ENCODE measurements at places on chromosomes 2 and 18.
A peak's percentile ranks its signal among the peaks of the same experiment; 100 is the strongest.

DNA sequence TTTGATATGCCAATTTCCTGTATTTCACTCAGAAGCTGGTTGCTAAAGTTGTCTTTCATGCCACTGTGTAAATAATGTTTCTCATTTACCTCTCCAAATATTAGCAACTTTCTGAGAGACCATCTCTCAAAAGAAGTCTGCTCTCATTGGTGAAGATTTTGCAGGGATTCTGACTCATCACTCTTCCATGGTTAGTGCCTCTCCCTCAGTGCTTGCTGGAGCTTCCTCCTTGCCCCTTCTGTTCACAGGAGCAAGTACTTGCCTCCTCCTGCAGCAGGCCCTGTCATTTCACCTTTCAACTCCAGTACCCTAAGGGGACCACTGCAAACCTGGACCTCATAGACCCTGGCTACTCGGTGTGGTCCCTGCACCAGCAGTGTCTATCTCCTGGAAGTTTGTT lies 168.8 kb downstream of the ZNF385B start:
- DNase-seq = no peak

DNA sequence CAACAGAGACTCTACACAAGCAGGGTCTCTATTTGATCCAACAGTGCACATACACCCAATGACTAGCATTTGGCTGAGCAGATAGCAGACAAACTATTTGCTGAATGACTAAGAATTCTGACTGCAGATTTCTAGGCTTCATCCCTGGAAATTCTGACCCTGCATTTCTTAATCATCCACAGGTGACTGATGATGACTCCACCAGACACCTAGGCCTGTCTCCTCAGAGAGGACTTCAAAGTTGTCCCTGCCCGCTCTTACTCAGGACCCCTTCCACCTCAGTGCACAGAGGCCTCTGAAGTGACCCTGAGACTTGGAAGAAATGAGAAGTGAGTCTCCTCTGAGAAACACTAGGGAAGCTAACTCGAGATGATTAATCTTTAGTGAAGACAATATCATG lies 51.3 kb downstream of the SEPTIN10 start:
- no peak for DNase-seq

- no peak for DNase-seq
These were observed 42.5 kb upstream of the IL1R2 start for GRCh38 chr2:101949304-101949703.

GRCh38 chr2:63658176-63658968 lies 69.6 kb downstream of the MDH1 start:
- no peak for DNase-seq

GRCh38 chr2:1965726-1966125 lies 221.4 kb upstream of the PXDN start:
- DNase-seq = no peak

DNA sequence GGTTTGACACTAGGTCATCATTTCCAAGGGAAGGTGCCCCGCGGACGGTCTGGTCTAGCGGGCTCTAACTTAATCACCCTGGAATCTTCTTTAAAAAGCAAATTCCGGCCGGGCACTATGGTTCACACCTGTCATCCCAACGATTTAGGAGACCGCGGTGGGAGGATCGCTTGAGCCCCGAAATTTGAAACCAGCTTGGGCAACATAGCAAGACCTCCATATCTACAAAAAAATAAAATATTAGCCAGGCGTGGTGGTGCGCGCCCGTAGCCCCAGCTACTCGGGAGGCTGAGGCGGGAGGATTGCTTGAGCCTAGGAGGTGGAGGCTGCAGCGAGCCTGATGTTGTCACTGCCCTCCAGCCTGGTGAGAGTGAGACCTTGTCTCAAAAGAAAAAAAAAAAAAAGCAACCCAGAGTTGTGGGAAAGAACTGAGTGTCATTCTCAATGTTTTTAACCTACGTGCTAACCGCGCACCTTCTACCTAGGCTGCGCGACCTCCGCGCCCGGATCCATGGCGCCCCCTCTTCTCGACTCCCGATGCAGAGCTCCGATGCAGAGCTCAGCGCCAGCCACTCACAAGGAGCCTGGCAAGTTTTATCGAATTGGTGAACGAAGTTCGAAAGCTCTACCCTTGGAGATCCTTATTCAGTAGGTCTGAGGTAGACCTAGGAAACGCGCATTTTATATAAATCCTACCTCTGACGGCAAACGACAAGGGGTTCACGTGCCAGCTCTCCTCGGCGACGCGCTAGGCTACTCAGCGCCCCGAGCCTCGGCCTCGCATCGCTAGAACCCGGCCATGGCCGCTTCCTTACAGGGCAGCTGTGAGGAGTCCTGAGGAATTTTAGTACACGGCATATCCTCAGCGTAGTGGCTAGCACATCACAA lies 888 bp upstream of the TWSG1 start:
- no peak for DNase-seq

DNA sequence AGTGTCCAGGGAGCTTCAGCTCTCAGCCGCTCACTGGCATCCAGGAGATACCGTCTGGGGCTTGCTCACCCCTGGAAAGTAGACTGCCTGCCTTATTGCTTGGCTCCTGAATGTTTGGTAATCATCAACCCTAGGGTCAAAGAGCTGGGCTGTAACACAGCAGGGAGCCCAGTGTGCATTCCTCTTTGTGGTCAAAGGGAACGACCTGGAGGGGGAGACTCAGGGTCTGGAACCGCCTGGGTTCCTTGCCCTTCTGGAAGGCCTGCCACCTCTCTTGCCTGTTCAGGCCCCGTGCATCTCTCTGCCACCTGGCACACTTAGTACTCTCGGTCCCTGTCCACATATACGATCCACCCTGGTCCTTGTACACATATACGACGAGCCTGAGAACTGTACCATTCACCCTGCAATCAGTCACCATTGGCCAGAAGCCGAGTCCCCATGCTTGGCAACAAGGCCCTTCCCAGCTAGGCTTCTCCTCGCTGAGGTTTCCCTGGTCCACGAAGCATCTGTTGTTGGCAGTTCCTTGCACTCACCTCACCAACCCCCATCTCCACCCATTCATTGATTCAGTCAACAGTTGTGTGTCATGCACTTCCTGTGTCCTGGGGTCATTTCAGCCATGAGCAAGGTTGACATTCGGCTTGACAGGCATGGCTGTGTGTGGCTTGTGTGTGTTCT lies at the start of gene NAT8:
TSS of gene NAT8 (minus strand) at position 85 of the 681 bp plus-strand sequence. CDS start 794 bp downstream, outside the sequence.
- DNase-seq = no peak

DNA sequence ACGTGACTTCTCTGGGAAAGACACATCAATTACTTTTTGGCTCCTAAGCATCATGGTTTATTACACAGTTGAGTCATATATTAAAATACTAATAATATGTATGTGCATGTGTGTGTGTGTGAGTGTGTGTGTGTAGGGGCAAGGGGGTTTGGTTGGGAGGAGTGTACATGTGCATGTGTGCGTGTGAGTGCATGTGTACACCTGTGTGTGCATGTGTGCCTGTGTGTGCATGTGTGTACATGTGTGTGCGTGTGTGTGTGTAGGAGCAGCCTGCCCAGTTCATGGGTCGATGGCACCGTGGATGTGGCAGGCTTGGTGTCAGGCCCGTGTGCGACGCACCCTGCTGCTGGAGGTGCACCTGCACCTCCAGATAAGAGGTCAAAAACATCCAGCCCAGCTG lies 99.0 kb upstream of the SNTG2 start:
- DNase-seq = no peak

DNA sequence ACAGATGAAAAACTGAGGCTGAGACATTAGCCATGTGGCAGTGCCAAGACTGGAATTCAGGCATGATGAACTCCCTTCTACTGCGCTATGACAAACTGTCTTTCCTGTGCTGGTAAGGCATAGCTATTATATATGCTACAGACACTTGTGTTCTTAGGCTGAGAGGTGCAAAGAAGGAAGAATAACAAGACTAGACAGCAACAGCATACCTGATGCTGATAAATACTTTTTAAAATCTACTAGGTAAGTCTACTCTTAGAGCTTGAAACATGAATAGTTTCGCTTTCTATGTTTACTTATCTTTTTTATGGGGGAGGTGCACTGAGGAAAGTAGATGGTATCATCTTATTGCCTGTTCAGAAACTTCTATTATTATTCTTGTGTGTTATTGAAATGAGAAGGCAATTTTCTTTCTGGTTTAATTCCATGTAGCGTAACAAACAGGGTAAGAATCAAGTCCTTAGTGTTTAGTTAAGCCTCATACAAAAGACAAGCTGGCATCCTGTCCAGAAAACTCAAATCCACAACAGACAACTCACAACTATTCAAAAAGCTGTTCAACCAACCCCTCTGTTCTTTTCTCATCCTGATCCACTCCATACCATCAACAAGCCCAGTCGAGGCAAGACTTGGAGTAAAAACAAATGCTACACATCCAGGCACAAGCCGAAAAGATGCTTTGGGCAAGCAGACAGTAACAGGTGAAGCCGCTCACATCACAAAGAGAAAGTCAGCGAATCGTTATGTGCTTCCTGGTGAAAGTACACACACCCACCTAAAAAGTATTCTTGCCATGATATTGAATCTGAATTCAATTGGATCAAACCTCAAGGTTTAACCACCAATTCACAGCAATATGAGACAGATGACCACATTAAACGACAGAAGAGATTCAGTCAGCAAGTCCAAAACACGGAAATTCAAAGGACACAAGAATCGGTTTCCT lies 1.5 kb downstream of the TTC32 start:
- no peak for DNase-seq

DNA sequence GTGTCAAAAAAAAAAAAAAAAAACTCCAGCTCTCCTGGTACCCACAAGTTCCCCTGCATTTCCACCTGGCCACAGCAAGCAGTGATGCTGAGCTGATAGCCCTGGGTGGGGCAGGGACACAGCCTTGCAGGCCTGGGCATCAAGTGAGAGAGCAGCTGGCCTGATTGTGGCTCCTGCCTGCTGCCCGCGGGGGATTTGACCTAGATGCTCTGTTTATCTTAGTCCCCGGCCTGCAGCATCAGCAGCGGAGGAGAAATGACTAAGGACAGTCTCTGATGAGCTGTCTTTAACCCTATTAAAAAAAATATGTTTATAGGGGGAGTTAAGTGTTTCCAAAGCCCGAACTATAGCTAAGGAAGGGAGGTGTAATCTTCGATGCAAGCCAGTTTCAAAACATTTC lies 102.6 kb downstream of the MTCL1 start:
- peak; percentile 72 for DNase-seq

DNA sequence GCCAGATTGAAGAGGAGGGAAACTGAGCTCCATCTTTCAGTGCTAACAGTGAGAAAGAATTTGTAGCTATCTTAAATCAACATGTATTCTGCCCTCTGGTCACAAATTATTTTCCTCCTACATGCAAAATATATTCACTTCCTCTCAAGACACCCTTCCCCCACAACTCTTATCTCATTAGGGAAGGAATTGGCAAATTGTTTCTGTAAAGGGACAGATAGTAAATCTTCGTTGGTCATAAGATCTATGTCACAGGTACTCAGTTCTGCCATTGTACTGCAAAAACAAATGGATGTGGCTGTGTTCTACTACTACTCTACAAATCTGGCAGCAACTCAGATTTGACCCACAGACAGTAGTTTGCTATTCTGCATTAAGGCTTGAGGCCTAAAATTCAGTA lies 53.0 kb upstream of the CYP20A1 start:
- no peak for DNase-seq

GRCh38 chr2:37414470-37414949 lies 70.1 kb downstream of the QPCT start:
- DNase-seq = no peak

- DNase-seq = no peak
These were observed 407.8 kb downstream of the CDH2 start for GRCh38 chr18:27769152-27769551.

DNA sequence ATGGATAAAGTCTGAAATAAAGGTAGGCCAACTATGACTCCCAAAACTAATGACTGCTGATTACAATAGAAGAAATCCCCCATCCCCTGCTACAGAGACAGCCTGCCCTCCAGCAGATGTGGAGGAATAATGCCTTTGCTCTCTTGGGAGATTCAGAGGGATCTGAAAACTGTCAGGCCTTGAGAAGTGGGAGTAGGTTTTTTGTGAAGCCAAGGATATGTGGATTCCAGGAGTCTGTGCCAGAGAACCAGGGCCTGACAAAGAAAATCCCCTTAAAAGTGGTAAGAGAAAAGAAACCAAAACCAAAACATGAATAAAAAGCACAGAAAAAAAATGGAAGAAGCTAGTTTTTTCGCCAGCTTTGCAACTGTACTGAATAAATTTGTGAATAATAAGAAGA lies 397.6 kb downstream of the ZNF521 start:
- DNase-seq = no peak

DNA sequence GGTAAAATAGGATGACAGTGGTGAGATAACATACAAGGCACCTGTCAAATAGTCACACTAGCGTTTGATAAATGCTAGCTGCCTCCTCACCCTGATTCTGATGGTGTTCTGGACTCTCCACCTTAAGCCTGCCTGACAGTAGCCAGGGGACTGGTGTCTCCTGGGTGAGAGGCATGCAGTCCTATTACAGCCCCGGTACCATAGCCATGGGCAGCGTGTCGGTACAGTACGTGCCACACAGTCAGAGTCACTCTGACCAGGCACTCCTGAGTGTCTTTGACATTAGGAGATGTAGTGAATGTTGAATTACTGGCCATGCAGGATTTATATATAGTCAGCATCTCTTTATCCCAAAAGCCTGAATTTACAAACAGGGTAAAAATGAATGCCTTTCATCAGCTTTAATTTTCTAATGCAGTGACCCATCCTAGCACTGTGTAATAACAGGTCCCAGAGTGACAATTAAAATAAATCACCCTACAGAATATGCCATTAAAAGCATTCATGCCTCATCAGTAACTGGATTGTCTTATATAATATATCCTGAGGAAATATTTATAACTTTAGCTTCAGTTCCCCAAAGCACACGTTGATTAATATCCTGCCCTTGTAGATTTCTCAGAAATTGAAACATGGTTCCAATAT lies 760.3 kb upstream of the SOX11 start:
- DNase-seq = no peak

- no peak for DNase-seq
These were observed 100.1 kb upstream of the RNF152 start for GRCh38 chr18:61992923-61993322.

- no peak for DNase-seq
These were observed 11.5 kb downstream of the SLC9A4 start for GRCh38 chr2:102484310-102485061.

DNA sequence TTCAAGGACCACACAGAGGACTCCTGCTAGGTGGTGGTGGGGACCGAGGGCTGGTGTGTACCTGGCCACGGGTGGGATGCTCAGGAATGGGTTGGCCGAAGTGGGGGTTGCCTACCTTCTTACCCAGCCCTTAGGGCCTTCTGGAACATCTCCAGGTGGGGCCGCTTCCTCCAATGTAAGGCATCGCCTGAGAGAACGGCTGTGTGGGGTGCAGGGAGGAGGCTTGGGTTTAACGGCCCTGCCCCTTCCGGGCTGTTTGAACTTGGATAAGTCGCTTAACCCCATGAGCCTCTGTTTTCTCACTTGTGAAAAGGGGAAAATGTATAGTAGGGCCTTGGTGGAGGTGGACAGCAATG lies 35.0 kb downstream of the EMILIN2 start:
- DNase-seq = no peak

- DNase-seq = no peak
These were observed 27.0 kb downstream of the IMPA2 start for GRCh38 chr18:12008181-12008767.

- peak; percentile 84 for DNase-seq
These were observed 85.9 kb downstream of the USP40 start for GRCh38 chr2:233480490-233481202.
